ENCODE measurements at places on chromosomes 6 and 20.
A peak's percentile ranks its signal among the peaks of the same experiment; 100 is the strongest.

GRCh38 chr6:127464161-127464880, 5.1 kb upstream of the KIAA0408 start:
- DNase-seq: no peak

- no peak for DNase-seq
Measured at GRCh38 chr6:140599916-140600315, 1225.5 kb upstream of the CITED2 start.

- DNase-seq: peak; percentile 30
Measured at GRCh38 chr6:29917857-29918256, 24.5 kb upstream of the HLA-A start.

DNA sequence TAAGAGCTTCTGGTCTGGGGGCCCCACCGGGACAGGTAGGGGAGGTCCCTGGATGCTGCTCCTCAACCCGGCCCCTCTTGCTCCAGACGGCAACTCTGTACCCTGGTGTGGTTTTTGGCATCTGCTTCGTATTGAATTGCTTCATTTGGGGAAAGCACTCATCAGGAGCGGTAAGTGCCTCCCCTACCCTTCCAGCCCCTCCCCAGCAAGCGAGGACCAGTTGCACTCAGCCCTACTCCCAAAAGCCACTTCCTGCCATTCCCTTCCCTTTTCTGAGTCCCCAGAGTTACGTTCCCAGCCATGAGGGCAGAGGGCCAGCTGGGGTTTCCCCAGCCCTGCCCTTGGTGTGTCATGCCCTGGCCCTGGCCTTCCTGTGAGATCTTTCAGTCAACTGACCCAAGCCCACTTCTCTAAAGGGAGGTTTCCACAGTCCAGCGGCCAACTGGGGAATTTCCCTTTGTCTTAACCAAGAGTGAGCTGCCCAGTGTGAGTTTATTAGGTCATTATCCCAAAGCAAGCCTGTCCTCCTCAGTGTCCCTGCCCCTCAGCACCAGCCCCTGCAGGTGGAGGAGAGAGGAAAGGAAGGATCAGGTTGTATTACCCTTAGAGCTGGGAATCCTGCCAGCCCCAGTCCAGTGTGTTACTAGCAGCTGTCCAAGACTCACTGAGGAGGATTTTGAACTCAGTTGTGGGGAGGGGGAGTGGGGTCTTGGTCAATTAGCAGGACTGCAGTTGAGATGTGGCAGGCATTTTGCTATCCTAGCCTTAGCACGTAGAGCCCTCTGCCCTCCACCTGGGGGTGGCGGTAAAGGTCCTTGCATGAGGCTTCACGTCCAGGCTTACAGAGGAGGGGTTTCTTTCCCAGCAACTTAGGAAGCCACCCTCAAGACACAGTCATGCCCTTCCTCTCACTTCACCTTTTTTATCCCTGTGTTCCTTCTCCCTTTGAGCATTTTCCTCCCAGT, 45.8 kb downstream of the TM9SF4 start:
- peak; percentile 99 for DNase-seq

GRCh38 chr20:32804817-32805216, 14.9 kb upstream of the MAPRE1 start:
- DNase-seq: no peak

- DNase-seq: no peak
Measured at GRCh38 chr6:75922226-75922625, 150.2 kb downstream of the IMPG1 start.

GRCh38 chr6:51199105-51199552, 380.5 kb downstream of the TFAP2B start:
- DNase-seq: no peak

DNA sequence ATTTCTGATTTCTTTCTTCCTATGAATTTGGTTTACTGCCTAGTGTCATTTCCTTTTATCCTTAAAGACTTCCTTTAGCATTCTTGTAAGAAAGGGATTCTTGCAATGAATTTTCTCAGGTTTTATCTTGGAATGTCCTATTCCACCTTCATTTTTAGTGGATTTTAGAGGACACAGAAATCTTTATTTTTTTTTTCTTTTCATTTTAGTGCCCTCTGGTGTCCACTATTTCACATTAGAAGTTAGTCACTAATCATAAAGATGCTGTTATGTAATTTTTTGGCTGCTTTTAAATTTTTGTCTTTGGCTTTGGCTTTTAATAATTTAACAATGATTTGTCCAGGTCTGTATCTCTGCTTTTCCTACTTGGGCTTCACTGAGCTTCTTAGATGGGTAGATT, 28.1 kb downstream of the LMBRD1 start:
- DNase-seq: no peak

GRCh38 chr20:19928328-19929011, 88.7 kb upstream of the NAA20 start:
- peak; percentile 63 for DNase-seq

- DNase-seq: no peak
Measured at GRCh38 chr6:78089531-78089930, 436.7 kb downstream of the MEI4 start.

- peak; percentile 61 for DNase-seq
Measured at GRCh38 chr6:15244620-15245360, 1.1 kb upstream of the JARID2 start.

DNA sequence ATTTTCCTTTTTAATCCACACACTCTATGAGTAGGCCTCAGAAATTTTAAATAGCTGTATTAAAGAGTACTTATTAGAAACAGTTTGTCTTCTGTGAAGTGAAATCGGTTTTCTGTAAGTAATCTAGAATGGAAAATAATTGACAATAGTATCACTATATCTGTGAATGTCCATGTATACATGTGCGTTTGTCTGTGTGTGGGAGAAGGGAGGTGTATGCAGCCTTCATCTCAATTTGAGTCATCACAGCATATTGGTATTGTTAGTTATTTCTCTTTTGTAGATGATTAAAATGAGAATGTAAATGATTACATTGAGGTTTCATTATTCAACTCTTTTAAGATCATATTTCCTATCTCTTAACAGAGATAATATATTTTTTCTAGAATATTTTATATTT, 206.0 kb downstream of the EYS start:
- no peak for DNase-seq

- peak; percentile 75 for DNase-seq
Measured at GRCh38 chr6:11341867-11342266, 109.4 kb upstream of the NEDD9 start.

- peak; percentile 72 for DNase-seq
Measured at GRCh38 chr6:6494677-6495076, 93.8 kb upstream of the LY86 start.

GRCh38 chr20:35831029-35831428, 59.2 kb downstream of the PHF20 start:
- no peak for DNase-seq

DNA sequence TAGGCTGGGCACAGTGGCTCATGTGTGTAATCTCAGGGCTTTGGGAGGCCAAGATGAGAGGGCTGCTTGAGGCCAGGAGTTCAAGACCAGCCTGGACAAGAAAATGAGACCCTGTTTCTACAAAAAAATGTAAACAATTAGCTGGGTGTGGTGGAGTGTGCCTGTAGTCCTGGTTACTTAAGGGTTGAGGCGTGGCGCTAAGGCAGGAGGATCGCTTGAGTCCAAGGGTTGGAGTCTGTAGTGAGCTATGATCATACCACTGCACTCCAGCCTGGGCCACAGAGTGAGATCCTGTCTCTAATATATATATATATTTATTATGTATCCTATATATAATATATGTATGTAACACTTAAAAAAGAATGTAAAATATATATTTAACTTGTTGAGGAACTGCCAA, 7.9 kb upstream of the ABRACL start:
- DNase-seq: no peak

- no peak for DNase-seq
Measured at GRCh38 chr20:37443596-37443995, 77.5 kb upstream of the NNAT start.

GRCh38 chr6:106272287-106272686, 53.3 kb downstream of the ATG5 start:
- no peak for DNase-seq

GRCh38 chr20:62644802-62645496, 2.6 kb downstream of the SLCO4A1 start:
- DNase-seq: no peak

DNA sequence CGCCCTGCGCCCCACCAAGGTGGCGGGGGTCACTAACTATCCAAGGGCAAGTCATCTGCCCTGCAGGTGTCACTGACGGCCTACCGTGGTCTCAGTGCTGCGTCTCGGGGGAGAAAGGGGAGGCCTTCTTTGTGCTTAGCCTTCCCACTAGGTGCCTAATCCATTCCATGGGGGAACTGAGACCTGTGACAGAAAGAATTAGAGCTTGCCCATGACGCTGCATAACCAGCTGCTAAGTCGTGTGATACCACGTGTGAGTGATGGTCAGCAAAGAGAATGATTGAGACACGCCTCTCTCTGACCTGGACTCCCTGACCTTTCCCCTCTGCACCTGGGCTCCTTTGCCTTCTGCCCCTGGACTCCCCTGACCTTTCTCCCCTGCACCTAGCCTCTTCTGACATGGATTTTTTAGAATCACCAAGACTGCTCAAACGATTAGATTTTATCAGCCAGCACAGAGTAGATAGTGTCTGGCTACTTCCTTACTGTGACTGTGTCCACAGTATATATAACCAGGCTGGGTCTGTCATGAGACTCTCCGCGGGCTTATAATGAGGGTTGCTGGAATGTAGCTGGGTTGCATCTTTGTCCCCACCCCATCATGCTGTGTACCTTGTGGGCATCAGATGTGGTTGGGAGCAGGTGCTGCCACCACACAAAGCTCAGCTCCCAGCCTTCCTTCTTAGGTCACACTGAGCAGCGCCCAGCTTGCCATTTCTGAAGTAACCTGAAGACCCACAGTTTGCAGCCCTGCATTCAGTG, 140.6 kb downstream of the TMEM242 start:
- no peak for DNase-seq

GRCh38 chr6:125831659-125832058, 40.9 kb downstream of the NCOA7 start:
- peak; percentile 73 for DNase-seq

- no peak for DNase-seq
Measured at GRCh38 chr6:83169511-83169910, 23.6 kb downstream of the PGM3 start.

DNA sequence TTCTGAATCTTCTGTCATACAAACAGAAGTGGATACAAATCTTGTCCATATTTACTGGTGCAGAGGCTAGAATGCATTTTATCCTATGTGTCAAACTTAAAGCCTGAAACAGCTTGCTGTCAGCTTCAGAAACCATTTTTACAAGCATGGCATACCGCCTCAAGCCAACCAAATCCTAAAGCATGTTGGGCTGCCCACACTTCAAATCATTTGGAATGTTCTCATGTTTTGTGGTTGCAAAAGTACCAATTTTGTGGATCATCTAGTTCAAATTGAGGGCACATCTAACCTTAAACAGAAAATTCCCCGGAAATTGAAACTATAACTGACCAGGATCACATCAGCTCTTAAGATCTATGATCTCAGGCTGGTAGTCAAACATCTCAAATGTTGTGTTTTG, 3.2 kb downstream of the GPR63 start:
- DNase-seq: no peak

- peak; percentile 57 for DNase-seq
Measured at GRCh38 chr6:134517145-134517658, 199.3 kb upstream of the SGK1 start.

GRCh38 chr6:139367810-139368351, 6.6 kb downstream of the CITED2 start:
- peak; percentile 72 for DNase-seq

DNA sequence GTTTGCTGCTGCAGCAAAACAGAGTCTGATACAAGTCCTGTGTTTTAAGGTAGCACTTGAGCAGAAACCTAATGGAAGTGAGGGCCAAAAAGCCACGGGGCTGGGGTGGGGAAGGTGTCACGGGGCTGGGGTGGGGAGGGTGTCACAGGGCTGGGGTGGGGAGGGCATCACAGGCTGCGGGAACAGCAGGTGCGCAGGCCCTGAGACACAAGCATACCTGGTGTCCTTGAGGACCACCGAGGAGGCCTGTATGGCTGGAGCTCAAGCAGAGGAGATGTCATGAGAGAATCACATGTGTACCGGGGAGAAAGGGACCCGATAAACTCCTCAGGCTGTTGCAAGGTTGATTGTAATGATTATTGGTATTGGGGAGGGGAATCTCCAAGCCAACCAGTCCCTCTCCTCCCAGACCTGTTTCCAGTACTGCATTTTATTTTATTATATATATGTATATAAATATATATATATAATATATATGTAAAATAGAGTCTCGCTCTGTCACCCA, 13.6 kb upstream of the SPO11 start:
- no peak for DNase-seq

- no peak for DNase-seq
Measured at GRCh38 chr6:55531496-55531895, 47.5 kb downstream of the HMGCLL1 start.

DNA sequence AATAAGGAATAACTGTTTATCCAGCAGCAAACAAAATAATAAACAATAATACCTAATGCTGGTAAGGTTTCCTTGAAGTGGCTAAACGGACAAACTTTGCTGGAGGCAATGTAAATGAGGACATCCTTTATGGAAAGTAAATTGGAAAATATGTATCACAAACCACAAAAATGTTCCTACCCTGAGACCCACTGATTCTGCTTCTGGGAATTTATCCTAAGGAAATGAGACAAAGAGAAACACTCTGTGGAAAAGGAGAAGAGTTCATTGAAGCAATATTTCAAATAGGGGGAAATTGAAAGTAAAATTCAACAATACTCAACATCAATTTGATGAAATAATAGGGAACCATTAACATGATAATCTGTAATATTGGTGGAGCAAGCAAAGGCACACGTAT, 37.9 kb downstream of the MAFB start:
- peak; percentile 59 for DNase-seq

- peak; percentile 70 for DNase-seq
Measured at GRCh38 chr20:62668441-62669027, 26.2 kb downstream of the SLCO4A1 start.

- DNase-seq: no peak
Measured at GRCh38 chr20:53920647-53921245, 149.6 kb downstream of the BCAS1 start.

DNA sequence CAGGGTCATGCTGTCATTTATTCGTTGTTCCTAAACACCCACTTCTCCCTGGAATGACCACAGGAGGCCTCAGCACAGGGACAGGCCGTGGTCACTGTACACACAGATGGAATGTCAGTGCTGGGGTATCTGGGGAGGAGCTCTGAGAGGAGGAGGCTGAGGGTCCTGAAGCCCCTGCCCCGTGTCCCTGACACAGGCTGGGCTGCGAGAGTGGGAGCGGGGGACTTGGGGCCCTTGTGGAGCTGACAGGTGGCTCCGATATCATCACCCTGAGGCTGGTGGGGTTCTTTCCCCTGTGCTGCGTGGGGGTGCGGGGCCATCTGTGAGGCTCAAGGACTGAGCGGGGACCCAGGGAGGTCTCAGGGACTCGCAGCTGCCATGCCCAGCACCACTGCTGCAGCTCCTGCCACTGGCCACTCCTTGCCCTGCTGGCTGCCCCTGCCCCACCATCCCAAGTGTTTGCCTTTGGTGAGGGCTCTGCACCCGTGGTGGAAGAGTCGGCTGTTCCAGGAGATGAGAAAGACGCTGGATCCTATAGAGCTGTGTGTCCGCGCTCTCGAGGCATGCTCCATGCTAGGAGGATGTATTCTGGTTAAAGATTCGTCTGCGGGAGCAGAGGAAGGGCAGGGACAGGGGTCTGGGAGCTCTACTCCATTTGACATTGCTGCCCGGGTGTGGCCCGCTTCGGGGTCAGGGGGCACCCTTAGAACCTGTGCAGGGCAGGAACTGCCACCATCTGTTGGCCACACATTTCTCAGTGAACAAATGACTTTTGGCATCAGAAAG, 18.9 kb downstream of the NPEPL1 start:
- no peak for DNase-seq
